Pulmonary artery endothelial cell (primary cell): ENCODE measurements at places on chromosomes 11 and 22. TPM values are rescaled to one million over a fixed set of nuclear protein-coding genes. Genes with fewer than 3 reads are reported as not detected.

Gene SGSM1
- 0.20 and 0.21 TPM in 2 replicates for total RNA-seq

Gene GLYATL1
- total RNA-seq: not detected in 2 replicates

Gene MMP13
- total RNA-seq: not detected in 2 replicates

Gene DBX1
- total RNA-seq: not detected in 2 replicates

Gene CHADL
- 0.66 and 0.74 TPM in 2 replicates for total RNA-seq

Gene LIF
- total RNA-seq: 0.63 and 0.66 TPM in 2 replicates

Gene PRAME
- total RNA-seq: not detected in 2 replicates

Gene UBASH3B
- 32.3 and 73.3 TPM in 2 replicates for total RNA-seq

Gene LRRC56
- 0.40 and 0.46 TPM in 2 replicates for total RNA-seq
